ENCODE measurements at places on chromosomes 2 and 18. TPM values are rescaled to one million over a fixed set of nuclear protein-coding genes. Genes with fewer than 3 reads are reported as not detected.

DNA sequence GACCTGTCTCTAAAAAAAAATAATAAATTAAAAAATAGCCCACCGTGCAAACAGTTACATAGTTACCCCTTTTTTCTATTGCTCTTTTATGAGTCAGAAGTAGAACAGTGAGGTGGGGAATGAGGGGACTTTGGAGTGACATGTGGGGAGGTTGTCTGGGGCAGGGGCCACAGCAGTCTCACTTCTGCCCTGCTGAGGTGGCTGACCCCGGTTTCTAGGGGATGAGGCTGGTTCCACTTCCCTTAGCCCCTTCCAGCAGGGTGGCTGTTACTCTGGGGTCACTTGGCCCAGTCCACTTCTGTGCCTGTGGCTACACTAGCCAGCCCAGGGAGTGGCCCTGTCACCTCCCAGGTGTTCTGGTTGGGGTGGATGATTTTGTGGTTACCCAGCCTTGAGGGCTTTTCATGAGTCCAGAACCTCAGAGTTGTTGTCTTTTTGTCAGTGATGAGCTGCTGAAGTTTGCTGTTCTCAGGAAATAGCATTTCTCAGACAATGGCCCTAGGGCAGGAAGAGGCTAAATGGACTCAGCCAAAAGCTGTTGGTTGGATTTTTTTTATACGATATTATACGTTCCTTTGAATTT, 28.0 kb upstream of the SCLY start:
- no peaks in the 10 kb centered on the region for H3K36me3 ChIP-seq
- H3K27me3 ChIP-seq, result no peaks in the 10 kb centered on the region
- no peak overlapping the region for H3K4me3 ChIP-seq
- H3K27ac ChIP-seq, result no peak overlapping the region

DNA sequence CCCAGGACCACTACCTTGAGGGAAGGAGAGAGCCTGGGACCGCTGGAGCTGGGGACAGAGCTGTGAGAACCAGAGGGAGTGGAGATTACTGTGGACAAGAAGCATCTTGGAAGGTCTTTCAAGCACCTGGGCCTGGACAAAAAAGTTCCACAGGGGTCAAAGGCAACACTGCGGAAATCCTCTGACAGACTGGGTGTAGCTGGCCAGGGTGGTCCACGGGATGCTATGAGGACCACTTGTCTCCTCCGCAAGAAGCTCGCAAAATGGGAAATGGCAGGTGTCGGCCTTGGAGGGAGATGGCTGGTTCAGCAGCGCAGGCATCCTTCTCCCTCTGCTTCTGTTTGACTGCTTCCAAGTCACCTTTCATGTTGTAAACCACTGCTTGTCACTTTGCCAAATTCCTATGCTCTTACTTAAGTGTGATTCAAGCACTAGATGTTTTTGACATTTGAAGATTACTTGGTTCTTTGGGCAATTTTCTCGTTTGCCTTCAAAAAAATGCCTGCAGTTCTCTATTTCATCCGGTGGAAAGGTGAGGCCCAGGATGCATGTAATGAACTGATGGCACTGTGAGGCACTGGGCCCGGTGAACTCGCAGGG, 27.7 kb downstream of the KLHL29 start:
- no peaks in the 10 kb centered on the region for H3K4me1 ChIP-seq
- no peak overlapping the region for H3K27ac ChIP-seq

GRCh38 chr18:76367168-76368125, 127.6 kb downstream of the ZNF516 start:
- no peak for DNase-seq
- H3K27me3 ChIP-seq, result no peaks in the 10 kb centered on the region
- H3K36me3 ChIP-seq, result no peaks in the 10 kb centered on the region
- no peaks in the 10 kb centered on the region for H3K4me1 ChIP-seq
- H3K27ac ChIP-seq, result no peak overlapping the region
- H3K4me3 ChIP-seq, result no peak overlapping the region

DNA sequence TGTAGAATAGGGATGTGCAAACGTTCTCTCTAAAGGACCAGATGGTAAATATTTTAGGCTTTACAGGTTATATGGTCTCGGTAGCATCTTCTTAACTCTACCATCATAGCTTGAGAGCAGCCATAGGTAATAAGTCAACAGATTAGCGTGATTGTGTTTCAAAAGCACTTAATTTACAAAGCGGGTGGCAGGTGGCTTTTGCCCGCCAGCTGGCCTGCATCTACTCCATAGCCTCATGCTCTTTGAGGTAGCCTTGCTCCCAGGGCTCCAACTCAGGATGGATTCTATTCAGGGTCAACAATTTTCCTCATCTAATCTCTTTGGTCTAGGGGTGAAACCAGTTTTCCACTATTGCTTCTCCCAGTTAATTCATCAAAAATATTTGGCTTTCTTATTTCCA, 5.0 kb upstream of the ATP9B start:
- DNase-seq, result no peak
- H3K4me1 ChIP-seq, result 0 out of 2 replicates have a peak, but pooled peaks cover 6% of the 10 kb centered on the region
- H3K4me3 ChIP-seq, result no peak overlapping the region
- no peaks in the 10 kb centered on the region for H3K27me3 ChIP-seq

DNA sequence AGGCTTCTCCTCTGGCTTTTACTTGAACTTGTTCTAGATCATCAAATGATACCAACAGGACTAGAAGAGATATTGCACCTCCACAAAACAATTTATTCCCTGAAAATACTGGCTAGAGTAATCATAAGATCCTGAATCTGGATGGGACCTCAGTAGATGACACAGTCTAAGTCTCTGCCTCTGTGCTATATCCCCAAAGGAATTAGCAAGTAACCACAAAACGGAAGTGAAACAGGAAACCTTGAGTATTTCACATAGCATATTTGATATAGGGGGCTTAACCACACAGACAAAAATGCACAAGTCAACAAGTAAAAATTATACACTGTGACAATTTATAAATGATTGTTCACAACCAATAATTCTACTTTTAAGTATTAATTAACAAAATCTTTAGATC, 456.9 kb upstream of the TNP1 start:
- peaks cover 50% of the 10 kb centered on the region for H3K27me3 ChIP-seq
- H3K4me3 ChIP-seq, result no peak overlapping the region

DNA sequence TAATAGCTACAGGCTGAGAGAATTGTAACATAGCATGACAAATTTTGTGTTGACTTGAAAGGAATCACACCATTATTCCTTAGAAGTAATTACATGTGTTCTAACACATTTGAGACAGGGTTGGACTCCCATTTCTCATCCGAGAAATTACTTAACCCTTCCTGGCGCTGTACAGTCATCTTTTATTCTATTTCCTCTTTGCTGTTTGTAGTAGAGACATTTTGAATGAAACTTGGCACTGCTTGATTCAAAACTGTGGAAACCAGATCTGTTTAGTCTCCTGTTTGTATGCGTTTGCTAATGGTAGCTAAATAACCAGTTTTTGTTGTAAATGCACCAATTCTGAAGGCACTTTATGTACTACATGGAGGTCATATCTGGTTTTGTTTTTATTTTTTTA, 231.9 kb downstream of the ALPK2 start:
- H3K36me3 ChIP-seq, result no peaks in the 10 kb centered on the region
- DNase-seq, result no peak
- H3K4me1 ChIP-seq, result no peaks in the 10 kb centered on the region
- H3K27ac ChIP-seq, result no peak overlapping the region
- no peaks in the 10 kb centered on the region for H3K27me3 ChIP-seq
- H3K4me3 ChIP-seq, result no peak overlapping the region

DNA sequence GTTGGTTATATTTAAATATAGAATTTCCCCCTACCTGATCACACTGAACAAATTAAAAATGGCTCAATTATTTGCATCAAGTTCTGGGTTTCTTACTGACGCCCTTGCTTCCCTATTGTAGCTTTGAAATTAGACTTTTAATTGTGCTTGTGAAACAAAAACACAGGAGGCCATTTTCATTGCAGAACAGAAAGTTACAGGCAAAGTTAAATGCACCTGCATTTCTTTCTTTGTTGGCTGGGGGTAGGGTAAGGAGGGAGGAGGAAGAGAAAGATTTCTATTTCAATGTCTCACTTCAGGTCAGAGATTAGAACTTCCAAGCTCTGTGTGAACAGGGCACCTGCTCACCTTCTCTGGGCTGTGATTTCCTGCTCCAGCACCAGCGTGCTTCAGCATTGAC, 199.6 kb downstream of the BCL11A start:
- DNase-seq, result no peak
- H3K27ac ChIP-seq, result no peak overlapping the region
- no peak overlapping the region for H3K4me3 ChIP-seq
- H3K4me1 ChIP-seq, result no peaks in the 10 kb centered on the region

GRCh38 chr2:71212336-71212735, 14.6 kb downstream of the PAIP2B start:
- H3K27me3 ChIP-seq, result no peaks in the 10 kb centered on the region
- no peak for DNase-seq
- no peak overlapping the region for H3K4me3 ChIP-seq

- H3K4me1 ChIP-seq, result no peaks in the 10 kb centered on the region
- no peak overlapping the region for H3K4me3 ChIP-seq
- no peak for DNase-seq
- no peak overlapping the region for H3K27ac ChIP-seq
- no peaks in the 10 kb centered on the region for H3K36me3 ChIP-seq
Measured at GRCh38 chr2:55733335-55733734, 39.7 kb upstream of the PNPT1 start.

GRCh38 chr2:211854832-211855231, 683.8 kb downstream of the ERBB4 start:
- H3K4me3 ChIP-seq, result no peak overlapping the region
- no peaks in the 10 kb centered on the region for H3K36me3 ChIP-seq
- H3K27me3 ChIP-seq, result no peaks in the 10 kb centered on the region
- H3K4me1 ChIP-seq, result no peaks in the 10 kb centered on the region
- no peak for DNase-seq

GRCh38 chr18:79507076-79507545, 111.4 kb downstream of the NFATC1 start:
- H3K36me3 ChIP-seq, result no peaks in the 10 kb centered on the region
- H3K27me3 ChIP-seq, result no peaks in the 10 kb centered on the region
- no peak for DNase-seq
- no peaks in the 10 kb centered on the region for H3K4me1 ChIP-seq

DNA sequence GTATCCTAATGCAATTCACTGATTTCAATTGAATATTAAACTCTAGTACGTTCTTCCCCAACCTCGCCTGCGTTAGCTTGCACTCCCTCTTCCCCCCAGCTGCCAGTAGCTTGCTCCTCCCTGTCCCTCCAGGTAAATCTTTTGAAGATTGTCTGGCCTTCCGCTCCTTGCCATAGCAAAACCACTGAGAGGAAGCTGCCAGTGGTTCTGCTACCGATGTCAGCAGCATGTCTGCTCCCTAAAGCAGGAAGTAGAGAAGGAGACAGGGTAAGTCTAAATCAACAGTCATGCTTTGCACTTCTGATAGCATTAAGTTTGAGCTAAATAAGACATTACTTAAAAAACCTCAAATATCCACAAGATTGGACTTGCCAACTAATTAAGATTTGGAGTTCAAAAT, 89.1 kb downstream of the SCN2A start:
- no peak overlapping the region for H3K27ac ChIP-seq
- no peak for DNase-seq
- no peaks in the 10 kb centered on the region for H3K4me1 ChIP-seq
- no peaks in the 10 kb centered on the region for H3K36me3 ChIP-seq

- peaks cover 9% of the 10 kb centered on the region for H3K4me1 ChIP-seq
- H3K36me3 ChIP-seq, result no peaks in the 10 kb centered on the region
- no peak overlapping the region for H3K4me3 ChIP-seq
Measured at GRCh38 chr2:88666576-88666975, 24.9 kb upstream of the RPIA start.

DNA sequence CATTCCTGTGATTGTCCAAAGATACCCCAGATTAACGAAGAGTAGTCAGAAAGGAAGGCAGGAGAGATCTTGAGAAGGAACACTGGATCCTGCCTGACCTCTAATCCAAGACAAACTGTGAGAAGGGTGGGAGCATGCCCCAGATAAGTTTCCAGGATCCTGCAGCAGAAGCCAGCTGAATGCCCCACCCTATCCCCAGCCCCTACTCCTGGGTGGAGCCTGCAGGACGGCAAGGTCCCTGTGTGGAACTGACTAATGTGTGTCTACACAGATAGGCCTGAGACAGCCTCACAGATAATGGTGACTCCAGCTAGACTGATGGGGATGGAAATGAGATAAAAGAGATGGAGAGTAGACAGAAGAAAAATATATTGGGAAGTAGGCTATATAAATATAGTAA, 174.3 kb downstream of the PDE1A start:
- H3K4me3 ChIP-seq, result no peak overlapping the region
- no peaks in the 10 kb centered on the region for H3K36me3 ChIP-seq
- H3K27ac ChIP-seq, result no peak overlapping the region
- DNase-seq, result no peak

DNA sequence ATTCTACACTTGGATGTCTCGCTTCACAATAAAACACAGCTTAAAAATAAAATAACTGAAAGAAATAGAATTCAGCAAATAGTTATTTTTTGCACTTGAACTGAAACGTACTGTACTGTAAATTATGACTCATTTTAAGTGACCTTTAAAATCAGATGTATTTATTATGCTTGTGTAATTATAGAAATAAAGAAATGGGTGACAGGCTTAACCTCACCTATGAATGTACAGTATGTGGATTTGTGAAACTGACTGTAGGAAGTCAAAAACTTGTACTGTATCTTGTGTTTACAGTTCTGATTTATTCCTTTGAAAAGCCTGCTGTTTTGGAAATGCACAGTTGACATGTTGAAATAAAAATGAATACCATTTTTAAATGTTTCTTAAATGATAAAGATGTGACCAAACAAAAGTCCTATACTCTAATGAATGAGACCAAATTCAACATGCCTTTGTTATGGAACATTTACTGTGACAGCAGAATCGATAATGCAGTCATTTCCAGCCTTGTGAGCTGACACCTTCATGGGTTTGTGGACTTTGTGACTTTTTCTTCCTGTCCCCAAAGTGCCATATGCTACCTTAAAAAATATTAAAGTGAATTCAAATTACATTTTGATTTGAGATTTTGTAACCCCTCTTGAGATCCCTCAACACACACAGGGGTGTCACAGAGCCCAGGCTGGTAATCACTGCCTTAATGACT, 32.7 kb downstream of the NEMP2 start:
- H3K27me3 ChIP-seq, result no peaks in the 10 kb centered on the region
- peaks cover 5% of the 10 kb centered on the region for H3K4me1 ChIP-seq

DNA sequence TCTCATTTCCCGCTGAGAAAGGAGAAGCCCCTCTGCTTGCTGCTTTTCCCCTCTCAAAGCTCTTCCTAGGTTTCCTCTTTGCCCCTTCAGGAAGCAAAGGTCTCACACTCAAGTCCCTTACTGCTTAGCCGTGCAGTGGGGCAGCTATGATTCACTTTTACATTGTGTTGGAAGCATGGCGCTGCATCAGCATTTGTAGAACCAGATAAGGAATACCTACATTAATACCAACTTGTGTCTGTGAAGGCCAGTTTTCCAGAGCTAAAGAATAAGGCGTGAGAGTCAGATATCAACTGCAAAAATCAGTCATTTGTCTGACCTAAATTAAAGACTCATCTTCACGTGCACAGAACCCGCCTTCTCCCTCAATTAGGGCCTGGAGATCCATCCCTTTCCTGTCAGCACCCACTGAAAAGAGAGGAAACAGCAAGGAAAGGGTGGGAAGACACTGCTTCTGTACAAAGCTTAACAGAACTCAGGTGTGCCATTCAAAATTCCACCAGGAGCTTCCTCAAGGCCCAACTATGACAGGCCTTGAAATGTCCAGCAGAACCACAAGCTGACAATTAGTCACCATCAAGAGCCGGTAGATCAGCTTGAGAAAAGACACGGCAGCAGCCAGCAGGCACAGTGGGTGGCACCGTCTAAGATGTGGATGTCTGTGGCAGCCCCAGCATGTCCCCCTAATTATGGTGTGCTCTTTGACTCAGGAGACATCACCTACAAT, 16.1 kb upstream of the XDH start:
- peaks cover 12% of the 10 kb centered on the region for H3K4me1 ChIP-seq
- no peaks in the 10 kb centered on the region for H3K36me3 ChIP-seq

The TFCP2L1 gene
- 8.4 TPM for total RNA-seq

The ANKRD62 gene
- total RNA-seq, result 0.34 TPM

The CASP8 gene
- total RNA-seq, result 29.6 TPM

The FTCDNL1 gene
- 2.6 TPM for total RNA-seq

The HS1BP3 gene
- 17.1 TPM for total RNA-seq

The CNTNAP5 gene
- not detected for total RNA-seq

The CKAP2L gene
- 27.5 TPM for total RNA-seq

All from HCT116 (cell line).